ENCODE measurements at places on chromosomes 16 and 17.

DNA sequence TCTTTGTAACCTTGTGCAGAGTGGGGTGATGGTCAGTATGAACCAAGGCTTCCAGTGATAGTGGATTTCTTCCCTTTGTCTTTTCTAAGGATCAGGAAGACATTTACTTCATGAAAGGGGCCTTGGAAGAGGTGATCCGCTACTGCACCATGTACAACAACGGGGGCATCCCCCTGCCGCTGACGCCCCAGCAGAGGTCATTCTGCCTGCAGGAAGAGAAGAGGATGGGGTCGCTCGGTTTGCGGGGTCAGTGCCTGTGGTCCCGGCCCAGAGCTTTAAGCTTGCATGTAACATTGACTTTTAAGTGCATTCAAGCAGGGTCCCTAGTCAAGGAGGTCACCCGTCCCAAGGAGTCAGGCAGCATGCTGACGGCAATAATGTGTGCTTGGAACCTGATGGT, 56.0 kb downstream of the MEAK7 start:
- DNase-seq, result no peak

DNA sequence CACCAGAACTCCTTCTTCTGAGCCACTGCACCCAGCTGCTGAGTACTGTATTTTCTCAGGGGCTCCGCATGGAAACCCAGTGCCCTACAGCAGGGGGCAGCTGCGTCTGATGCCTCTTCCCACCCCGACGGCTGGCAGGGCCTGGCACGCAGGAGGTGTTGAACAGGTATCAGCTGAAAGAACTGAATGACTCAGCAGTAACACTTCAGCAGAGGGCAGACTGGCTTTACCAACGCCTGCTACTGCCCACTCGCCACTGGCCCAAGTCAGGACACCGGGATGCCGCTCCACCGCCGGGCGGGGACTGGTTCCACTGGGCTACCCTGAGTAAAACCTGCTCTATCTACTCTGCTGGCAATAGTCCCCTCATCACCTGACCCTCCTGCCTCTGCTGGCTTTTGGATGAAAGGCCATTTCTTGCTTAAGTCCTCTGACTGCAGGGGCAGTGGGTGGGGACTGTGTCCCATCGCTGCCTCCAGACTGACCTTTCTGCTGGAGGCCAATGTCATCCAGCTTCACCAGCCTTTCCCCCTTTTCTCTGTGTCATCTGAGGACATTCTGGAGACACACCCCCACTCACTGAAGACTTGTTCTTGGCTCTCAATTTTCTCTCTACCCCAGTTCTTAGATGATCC, 100.4 kb upstream of the FA2H start:
- DNase-seq, result no peak

DNA sequence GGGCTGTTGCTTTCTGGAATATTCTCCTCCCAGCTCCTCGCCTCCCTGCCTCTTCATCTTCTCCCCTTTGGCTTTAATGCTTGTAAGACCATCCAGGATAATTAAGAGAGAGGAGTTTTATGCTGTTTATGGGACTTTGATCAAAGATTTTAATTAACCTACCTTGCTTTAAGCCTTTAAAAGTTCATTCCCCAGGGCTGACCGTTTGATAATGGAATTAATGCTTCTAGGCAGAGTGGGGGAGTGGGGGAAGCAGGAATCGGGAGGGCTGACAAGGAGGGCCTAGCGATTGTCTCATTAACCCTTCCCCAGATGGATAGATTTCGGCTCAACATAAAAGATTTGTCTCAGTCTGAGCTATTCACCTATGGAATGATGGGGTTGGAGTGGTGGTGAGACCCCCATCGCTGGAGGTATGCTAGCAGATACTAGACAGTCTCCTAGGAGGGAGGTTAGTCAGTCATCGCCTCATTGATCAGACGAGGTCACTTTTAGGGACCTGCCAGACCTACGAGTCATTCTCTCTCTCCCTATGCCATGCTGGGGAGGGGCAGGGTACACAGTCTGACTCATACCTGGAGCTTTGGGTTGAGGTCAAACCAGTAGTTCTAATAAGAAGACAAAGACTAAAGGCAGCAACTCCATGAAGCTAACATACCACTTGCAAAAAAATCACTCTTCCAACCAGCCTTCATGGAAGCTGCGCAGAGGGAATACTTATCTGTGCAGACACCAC, 236.6 kb upstream of the NLRP1 start:
- DNase-seq, result no peak

- no peak for DNase-seq
Observed at GRCh38 chr17:48441231-48441711, 11.3 kb upstream of the SKAP1 start.

GRCh38 chr16:54927125-54928015, 3.3 kb upstream of the IRX5 start:
- DNase-seq, result no peak

DNA sequence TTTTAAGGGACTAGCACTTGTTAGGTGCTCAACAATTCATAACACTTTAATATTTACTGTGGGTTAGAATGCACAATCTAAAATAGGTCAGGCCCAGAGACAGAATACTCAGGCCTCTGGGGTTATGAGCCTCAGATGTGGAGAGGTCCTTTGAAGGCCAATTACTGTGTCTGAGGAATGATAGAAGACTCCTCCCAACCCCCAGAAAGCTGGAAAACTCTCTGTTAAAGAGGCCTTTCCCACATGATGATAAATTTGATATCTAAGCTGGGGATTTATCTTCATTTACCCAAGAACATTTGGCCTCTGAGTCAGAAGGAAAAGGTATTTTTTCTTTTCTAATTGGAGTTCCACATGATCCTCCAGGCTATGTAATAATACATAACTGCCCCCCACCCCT, 41.1 kb upstream of the MMD start:
- no peak for DNase-seq

DNA sequence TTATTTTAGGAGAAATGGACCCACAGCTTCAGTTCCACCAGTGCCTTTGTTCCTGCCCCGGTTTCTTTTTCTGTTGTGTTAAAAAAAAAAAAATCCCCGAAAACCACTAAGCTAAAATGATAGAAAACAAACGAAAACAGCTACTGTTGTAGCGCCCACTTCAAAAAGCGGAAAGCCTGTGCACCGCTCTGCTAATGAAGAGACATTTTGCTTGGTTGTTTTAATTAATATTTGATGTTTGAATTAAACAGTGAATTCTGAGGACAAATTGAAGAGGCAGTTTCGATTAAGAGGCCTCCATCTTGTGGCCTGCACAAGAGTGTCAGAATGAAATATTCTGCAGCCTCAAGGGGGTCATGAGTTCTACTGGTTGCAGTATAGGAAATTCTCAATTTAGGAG, 186.7 kb downstream of the RPTOR start:
- no peak for DNase-seq

GRCh38 chr17:6555331-6556120, 829 bp downstream of the PITPNM3 start:
- DNase-seq, result no peak

GRCh38 chr16:10761373-10761772, 17.7 kb downstream of the NUBP1 start:
- no peak for DNase-seq

DNA sequence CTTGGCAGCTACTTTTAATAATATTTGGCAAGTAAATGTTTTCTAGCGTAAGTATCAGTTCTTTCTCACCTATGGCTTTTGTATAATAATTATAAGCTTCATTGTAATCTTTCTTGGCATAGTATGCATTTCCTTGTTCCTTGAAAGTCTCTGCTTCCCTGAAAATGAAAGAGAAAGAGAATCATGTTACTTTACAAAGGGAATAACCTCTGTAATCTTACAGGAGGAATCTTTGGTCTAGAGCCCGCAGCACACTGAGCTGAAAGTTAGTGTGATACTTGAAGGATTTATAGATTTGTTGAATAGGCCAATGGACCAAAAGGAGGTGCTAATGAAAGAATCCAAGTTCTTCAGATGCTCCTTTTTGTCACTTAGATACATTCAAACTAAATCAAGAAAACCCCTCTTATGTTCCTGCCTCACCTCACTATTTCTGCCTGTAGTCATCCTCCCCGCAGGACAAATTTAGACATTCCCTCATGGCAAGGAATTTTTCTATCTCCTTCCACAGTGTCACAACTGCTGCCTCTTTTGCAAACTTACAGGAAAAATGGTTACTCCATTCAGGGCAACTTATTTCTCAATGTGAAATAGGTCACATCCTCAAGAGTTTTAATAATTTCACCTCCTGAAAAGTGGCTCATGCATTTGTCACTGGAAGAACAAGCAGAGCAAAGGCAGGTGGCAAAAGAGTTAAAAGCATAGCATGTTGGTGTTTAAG, 16.7 kb downstream of the DNAJC7 start:
- no peak for DNase-seq

- peak; percentile 96 for DNase-seq
Observed at GRCh38 chr17:43125133-43125966, at the start of gene BRCA1. Gene BRCA1, minus strand, starts transcription at chr17:43125364. Its CDS starts 1,268 bp downstream, at chr17:43124096.

DNA sequence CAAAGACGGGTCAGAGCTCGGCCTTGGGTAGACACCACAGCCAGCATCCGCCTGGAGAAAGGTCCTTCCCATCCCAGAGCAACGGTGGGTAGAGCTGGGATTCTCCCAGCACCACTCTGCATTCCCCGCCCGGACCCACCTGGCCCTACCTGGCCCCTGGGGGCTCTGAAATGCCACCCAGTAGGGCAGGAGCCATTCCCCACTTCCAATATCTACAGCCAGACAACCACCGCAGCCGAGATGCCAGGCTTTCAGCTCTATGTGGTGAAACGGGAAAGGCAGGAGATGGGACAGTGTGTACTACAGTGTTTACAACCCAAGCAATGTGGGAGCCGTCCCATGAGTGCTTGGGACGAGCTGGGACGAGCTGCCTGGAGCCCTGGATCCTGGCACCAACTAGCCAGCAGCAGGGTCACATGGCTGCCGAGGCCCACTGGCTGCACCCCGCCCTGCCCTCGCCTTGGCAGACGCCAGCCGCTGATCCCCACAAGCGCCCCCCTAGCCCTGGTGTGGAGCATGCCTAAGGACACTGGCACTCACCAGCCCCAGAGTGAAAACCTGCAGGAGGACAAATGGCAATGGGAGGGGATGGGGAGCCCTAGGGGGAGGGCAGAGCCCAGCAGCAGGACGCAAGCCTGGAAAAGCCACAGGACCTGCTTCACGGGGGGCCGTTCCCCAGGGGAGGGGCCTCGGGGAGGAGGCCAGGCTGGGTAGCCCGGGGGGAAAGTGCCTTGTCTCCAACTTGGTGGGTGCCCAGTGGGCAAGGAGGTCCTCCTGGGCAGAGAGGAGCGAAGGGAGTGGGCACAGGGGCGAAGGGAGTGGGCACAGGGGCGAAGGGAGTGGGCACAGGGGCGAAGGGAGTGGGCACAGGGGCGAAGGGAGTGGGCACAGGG, 13.5 kb downstream of the TMC6 start:
- no peak for DNase-seq

GRCh38 chr16:83925957-83926725, 26.9 kb upstream of the OSGIN1 start:
- no peak for DNase-seq

DNA sequence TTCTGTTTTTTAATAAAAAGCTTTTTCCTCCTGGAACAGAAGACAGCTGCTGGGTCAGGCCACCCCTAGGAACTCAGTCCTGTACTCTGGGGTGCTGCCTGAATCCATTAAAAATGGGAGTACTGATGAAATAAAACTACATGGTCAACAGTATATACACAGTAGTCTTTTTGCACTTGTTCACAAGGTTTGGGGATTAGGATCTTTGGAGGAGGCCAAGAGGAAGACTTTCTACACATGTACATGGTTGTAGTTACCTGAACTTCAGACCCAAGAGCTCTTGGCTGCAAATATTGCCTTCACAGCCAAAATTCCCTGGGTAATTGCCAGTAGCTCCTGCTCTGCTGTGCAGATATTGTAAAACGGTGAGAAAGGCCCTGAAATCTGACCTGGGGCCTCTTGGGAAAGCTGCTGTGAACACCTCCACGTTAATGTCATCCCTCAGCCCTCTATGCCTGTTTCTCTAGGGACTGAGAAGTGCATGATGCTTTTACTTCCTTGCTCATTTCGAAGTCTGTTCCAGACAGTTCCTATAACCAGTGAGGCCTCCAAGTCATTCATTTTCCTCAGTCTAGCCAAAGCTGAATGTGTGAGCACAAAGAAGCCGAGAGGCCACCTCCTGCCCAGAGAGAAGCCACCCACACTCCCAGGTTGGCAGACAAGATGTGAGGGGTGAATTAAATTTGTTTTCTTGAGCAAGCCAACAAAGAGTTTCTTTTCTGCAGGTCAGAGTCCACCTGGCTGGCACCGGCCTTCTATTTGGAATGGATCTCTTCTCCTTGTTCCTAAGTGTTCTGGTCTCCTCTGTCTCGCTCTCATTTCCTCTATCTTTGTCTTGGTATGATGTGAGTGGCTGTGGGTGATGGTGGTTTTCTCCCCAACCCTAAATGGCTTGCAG, 15.9 kb downstream of the ANKRD40 start:
- no peak for DNase-seq

GRCh38 chr16:66569827-66570405, 3.7 kb downstream of the CMTM1 start:
- DNase-seq, result no peak

DNA sequence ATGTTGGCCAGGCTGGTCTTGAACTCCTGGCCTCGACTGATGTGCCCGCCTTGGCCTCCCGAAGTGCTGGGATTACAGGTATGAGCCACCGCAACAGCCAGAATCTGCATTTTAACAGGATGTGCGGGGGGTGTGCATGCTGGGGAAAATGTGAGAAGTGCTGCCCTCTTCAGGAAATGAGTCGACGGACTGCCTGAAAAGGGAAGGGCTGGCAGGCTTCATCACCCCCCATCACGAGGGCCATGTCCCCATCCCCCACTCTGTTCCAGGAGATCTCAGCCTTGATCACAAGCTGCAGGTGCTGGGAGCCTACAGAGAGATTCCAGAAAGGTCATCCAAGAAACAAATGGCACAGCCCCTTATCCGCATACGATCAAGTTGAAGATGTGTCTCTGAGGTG, 195.3 kb upstream of the RPL38 start:
- DNase-seq, result no peak

DNA sequence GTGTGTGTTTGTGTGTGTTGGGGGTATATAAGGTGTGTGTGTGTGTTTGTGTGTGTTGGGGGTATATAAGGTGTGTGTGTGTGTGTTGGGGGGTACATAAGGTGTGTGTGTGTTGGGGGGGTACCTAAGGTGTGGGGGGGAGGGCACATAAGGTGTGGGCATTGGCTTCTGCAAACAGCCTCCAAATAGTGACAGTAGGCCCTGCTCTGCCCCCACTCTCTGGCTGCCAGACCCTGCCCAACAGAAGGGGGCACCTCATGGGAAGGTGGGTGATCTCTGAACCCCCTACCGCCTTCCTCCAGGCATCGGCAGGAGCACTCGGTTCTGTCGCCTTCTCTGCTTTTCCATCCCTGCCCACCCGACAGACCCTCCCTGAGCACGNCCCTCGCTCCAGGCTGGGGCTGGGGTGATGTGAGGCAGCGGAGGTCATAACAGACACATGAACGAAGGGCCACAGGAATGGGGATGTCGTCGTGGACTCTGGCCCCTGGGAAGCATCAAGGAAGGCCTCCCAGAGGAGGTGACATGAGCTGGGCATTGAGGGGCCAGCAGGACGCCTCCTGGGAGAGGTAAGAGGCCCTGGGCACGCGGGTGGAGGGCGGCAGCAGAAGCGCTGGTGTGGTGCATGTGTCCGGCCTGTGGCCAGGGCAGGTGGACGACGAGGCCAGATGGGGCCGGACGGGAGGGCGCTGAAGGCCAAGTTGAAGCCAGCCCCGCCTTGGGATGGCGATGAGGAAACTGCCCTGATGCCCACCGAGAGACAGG, 136.6 kb upstream of the RPH3AL start:
- DNase-seq, result no peak

- no peak for DNase-seq
Observed at GRCh38 chr16:5504064-5504781, 406.6 kb upstream of the EEF2KMT start.

- no peak for DNase-seq
Observed at GRCh38 chr16:88403794-88404581, 21.2 kb downstream of the ZNF469 start.
